ENCODE measurements at places on chromosomes 4 and X.

- no peak for DNase-seq
These were observed 209.9 kb downstream of the SHROOM3 start for GRCh38 chr4:76644831-76645485.

- no peak for DNase-seq
These were observed 1639.6 kb upstream of the PCDH10 start for GRCh38 chr4:131509521-131509920.

DNA sequence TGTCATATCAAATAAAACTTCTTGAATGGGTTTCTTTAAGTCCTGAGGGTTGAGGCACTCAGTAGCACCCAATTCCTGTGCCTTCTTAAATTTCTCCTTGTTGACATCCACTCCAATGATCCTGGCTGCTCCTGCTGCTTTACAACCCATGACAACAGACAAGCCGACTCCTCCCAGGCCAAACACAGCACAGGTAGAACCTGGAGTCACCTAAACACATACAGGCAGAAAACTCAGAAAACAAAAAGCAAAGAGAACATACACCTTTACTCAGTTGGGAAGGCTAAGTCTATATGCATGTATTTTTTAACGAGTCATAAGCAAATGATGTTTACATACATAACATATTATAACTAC is 10.3 kb downstream of the ADH6 start:
- no peak for DNase-seq

DNA sequence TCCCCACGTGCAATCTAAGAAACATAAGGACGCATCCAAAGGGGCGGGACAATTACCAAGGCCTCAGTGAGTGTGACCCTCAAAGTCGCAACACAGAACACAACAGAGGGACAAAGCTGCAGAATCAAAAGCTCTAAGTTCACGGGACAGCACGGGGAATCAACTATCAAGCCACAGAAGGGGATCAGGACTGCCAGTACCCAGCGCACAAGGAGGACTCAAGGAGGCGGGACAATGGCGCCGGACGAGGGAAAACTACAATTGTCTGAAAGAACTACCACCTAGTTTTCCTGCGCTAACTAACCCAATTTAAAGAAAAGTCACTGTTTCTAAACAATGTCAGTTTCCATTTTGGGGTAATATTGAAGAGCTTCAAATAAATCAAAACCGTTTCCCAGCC is 1.3 kb downstream of the FAM53A start:
- DNase-seq = no peak

- DNase-seq = no peak
These were observed 181.6 kb downstream of the LARP7 start for GRCh38 chr4:112818594-112818965.

DNA sequence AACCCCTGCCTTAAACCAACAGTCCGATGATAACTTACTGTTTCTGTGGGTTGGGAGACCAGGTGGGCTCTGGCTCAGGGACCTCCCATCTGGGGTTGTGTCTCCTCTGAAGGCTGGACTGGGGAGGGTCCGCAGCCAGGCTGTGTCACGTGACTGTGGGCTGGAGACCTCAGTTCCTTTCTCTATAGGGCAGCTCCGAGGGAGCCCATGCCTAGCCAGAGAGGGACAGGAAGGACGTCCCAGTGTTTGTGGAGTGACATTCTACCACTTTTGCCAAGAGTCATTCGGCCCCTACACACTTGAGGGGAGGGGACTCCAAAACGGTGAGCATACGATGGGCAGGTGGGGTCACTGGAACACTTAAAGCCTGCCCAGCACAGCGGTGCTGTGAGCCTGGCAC is 4.5 kb downstream of the PCGF3 start:
- no peak for DNase-seq

GRCh38 chr4:100174985-100175383 is 15.3 kb downstream of the DDIT4L start:
- DNase-seq = no peak

GRCh38 chrX:4379071-4379470 is 665.6 kb upstream of the PRKX start:
- no peak for DNase-seq

- no peak for DNase-seq
These were observed 1.3 kb downstream of the NKAP start for GRCh38 chrX:119942173-119942819.

DNA sequence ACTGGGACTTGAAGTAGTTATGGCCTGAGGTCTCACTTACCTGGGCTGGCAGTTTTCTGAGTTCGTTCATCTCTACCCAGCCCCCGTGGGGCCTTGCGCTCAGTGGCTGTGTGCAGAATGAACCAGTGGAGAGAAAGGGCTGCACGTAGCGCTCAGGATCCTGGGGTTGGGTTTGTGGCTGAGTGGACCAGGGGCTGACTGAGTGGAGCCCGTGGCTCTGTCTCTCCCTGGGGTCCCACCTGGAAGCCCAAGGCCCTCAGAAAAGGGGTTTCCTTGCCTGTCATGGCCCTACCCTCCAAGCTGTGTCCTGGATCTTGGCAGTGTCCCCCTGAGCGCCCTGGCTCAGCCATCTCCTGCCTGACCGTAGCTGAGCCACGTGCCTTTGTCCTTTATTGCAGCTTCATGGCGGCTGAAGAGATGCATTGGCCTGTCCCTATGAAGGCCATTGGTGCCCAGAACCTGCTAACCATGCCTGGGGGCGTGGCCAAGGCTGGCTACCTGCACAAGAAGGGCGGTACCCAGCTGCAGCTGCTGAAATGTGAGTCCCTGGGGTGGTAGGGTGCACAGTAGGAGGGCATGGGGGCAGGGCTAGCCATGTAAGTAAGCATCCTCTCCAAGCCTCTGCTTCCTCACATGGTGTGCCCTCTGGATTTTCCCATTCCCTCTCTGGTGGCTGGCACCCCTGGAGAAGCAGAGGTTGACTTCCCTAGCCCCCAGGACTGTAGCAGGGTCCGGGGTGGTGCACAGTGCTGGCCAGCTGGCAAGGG is 23.2 kb upstream of the ADD1 start:
- DNase-seq = no peak

DNA sequence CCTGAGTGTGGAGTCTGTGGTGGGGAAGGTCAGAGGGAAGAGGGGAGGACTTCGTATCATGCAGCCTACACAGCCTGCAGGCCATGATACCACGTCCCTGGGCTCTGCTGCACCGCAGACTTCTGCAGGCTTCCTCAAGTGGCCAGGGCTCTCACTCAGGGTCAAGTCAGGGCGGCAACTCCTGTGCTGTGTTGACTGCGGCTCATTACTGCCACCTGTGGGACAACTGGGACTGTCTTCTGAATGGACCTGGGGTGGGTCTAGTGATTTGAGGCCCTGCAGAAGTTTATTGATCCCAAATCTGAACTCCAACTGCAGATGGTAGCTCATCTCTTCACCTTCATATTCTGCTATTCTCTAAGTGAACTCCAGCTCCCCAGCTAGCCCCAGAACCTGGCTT is 167.1 kb downstream of the NSUN7 start:
- no peak for DNase-seq

DNA sequence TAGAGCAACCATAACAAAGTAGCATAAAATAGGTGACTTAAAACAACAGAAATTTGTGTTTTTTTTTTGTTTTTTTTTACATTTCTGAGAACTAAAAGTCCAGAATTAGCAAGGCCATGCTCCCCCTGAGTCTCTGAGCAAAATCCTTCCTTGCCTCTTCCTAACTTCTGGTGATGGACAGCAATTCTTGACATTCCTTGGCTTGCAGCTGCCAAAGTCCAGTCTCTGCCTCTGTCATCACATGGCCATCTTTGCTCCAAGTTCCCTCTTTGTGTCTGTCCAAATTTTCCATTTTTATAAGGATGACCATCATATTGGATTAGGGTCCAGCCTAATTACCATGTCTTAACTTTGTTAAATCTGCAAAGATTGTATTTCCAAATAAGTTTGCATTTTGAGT is 407.2 kb downstream of the PDHA2 start:
- DNase-seq = no peak

DNA sequence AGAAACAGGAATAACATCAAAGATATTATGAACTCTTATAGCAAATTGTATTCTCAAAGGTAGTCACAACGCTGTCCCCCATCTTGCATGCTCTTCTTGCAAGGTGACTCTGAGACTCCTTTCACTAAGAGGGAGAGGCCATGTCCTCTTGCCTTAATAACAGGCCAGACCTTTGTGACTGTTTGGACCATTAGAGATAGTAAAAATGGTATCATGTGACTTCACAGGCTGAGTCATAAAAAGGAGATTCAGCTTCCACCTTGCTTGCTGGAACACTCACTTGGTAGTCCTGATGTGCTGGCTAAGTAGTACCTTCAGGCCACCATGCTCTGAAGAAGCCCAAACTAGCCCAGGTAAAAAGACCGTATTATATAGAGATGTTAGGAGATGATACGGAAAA is 143.8 kb downstream of the FBXW7 start:
- DNase-seq = no peak

DNA sequence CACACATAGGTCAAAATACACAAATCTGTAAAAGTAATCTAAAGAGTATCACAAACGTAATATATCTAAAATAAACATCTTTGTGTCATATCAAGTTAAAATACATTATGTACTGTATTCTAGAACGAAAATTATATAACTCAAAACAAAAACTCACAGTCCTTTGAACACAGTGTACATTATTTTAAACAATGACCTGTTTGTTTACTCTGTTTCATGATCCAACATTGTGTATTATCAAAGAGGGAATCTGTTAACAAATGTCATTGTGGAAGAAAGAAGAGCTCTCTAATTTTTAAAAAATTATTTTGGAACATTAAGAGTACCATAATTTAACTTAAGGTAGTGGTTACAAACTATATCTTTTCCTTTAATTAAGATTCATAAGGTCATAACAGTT is 144.1 kb downstream of the FRYL start:
- no peak for DNase-seq

DNA sequence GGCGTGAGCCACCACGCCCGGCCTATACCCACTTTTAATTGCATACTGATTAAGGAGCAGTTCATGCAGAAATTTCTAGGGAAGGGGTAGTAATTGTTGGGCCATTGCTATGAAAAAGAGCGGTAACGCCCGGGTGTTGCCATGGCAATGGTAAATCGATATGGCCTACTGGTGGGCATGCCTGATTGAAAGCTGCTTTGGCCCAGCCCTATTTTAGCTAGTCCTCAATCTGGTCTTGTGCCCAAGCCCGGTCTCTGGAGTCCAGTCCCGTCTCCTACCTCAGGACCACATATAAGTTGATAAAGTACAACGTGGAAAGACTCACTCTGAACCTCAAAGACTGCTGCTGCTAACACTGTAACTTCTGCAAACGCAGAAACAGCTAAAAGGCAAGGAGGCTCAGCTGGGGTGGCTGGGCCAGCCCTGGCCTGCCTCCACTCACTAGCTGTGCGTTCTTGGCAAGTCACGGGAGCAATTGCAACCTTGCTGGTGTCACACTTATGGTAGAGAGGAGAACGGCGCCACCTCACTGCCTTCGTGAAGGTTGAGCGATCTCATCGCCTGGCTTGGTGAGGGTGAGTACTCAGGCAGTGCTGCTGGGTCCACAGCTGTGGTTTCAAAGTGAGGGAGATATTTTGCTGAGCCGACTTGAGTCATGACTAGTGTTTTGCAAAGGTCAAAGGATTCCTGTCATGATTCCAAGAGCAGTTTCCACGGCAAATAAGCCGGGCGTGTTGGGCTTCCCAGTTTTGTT is 57.0 kb upstream of the GRPEL1 start:
- DNase-seq = no peak

DNA sequence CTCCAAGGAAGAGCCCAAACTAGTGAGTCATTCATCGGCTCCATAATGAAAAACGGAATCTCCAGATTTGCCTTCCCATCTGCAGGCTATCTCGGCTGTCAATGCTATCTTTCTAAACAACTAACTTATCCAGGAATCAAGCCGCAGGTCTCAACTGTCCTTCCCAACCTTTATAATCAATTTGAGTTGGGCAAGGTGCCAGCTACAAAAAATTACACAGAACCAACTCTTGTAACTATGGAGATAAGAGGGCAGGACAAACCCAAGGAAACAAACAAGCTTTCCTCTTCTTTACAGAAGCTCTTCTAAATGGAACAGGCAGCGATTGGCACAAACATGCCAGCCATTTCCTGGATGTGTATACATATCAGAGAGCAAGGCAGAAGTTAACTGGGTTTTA is 61.2 kb upstream of the RAI2 start:
- no peak for DNase-seq

DNA sequence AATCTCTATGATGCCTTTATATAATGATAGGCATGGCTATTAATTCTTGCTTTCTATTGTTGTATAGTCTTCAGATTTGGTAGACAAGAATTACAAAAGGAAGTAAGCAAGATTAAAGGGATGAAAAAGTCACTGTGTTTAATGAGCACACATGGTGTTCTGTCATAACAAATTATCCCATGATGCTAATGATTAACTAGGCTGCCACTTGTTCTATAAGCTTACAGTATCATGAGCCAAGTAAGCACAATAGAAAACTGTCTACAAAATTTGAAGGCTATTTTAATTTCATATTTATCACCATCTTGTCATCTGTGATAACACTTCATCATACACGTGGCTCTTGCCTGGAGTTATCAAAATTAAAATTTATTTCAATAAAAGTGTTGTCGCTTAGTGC is 466.7 kb downstream of the GASK1B start:
- no peak for DNase-seq

- no peak for DNase-seq
These were observed 9.5 kb downstream of the PARM1 start for GRCh38 chr4:74942251-74942917.
